ENCODE measurements at places on chromosomes 3 and 15.

DNA sequence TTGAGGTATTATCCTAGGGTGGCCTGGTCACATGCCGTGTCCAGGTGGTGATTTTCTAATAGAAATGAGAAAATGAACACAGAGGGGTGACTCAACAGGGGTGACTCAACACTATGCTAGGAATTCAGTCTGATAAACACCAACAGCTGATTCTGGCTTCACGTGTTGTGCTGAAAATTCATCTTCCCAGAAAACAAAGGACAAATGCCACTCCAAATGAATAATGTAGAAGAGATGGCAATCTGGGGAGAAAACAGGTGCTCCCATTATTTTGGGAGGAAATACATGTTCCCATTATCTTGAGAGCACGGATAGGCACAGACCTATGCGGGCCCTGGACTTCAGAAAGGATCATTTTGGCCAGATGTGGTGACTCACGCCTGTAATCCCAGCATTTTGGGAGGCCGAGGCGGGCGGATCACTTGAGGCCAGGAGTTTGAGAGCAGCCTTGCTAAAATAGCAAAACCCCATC lies 101.2 kb upstream of the MEX3B start:
- no peak for DNase-seq

DNA sequence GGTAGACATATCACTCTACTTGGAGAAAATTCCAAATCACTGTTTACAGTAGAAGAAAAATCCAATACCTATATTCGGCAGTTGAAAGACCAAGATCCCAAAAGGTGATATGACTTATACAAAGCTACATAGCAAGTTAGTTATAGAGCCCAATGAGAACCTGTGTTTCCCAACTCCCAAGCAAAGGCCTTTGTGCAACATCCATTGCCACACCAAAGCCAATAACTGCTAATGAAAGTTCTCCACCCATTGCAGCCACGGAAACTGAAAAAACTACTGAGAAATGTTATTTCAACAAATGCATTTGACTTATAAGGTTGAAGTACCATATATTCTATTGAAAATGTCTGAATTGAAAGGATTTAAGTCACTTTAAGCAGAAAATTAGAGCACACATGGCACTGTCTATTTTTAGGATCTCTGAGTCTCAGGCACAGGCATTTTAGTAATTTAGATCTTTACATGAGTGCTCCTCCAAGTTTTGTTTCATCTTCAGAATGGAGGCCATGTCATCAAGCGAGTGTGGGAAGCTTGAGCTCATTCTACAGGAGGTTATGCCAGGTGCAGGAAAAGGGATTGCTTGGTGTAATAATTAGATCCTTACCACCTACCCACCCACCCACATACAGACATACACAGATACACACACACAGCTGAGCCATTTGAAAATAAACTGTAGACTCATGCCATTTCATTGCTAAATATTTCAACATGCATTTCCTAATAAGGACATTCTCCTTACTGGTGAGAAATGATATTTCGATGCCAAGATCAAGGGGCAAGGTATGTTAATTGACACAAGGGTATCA lies 19.7 kb upstream of the ANO10 start:
- DNase-seq, result no peak

DNA sequence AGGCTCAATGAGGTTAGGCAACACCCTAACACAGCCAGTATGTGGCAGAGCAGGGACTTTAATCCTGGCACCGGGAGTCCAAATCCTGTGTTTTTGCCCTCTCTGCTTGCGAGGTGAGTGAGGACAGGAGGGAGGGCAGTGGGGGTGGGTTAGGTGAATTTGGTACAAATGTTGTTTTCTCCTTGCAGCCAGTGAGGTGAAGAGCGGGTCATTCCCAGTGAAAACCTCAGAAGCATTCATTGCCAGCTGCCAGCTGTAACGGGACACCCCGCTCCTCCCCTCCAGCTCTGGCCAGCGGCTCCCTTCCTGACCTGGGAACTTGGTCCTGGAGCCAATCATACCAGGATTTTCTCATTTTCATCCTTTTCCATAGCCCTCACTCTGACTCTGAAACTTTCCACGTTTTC lies 45.7 kb upstream of the RAB6B start:
- no peak for DNase-seq

GRCh38 chr3:128854475-128854874 lies 24.9 kb upstream of the ACAD9 start:
- no peak for DNase-seq

DNA sequence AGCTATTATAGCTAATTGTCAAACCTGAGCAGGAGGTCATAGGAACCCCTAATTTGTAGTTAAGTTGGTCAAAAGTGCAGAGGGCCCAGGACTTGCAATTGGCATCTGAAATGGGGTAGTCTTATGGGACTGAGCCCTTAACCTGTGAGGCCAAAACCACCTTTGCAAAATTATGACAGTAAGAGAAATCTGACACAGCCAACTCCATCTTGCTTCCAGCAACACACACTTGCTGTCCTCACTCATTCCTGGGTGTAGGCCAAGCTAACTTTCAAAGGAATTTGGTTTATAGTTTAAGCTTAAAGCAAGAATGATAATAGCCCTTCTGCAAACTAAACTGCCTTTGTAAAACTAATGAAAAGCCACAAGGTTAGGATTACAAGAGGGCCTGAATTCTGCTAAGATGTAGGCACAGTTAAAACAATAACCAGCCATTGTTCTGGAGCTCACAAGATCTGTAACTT lies 57.6 kb upstream of the FRMD4B start:
- DNase-seq, result no peak

DNA sequence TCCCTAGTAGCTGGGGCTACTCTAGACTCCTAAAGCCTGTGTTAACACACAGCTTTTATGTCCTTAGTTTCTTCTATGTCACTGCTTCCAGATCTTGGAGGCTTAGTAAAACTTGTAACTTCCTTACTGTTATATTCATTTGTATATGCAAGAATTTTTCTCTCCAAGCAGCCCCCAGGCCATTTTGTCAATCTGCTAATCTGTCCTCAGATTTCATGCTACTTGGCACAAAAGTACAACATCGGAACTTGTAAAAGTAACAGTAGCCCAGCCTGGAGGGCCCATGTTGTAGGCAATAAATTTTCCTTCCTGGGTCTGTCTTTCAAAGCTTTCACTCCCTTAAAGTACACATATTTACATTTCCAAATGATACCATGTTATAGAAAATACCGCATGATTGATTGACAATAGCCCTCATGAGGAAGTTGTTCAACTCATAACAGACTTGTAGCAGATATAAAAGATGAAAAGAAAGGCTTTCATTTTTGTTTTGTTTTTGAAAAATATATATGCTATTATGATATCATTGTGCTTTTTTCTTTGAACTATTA lies 324.2 kb downstream of the NEK10 start:
- DNase-seq, result no peak

- DNase-seq, result no peak
Measured at GRCh38 chr3:13124631-13125030, 51.4 kb upstream of the IQSEC1 start.

GRCh38 chr15:65115086-65115485 lies at the start of gene UBAP1L:
UBAP1L (minus strand) TSS chr15:65115200; CDS start chr15:65106215, 8,985 bp downstream.
- DNase-seq, result no peak

DNA sequence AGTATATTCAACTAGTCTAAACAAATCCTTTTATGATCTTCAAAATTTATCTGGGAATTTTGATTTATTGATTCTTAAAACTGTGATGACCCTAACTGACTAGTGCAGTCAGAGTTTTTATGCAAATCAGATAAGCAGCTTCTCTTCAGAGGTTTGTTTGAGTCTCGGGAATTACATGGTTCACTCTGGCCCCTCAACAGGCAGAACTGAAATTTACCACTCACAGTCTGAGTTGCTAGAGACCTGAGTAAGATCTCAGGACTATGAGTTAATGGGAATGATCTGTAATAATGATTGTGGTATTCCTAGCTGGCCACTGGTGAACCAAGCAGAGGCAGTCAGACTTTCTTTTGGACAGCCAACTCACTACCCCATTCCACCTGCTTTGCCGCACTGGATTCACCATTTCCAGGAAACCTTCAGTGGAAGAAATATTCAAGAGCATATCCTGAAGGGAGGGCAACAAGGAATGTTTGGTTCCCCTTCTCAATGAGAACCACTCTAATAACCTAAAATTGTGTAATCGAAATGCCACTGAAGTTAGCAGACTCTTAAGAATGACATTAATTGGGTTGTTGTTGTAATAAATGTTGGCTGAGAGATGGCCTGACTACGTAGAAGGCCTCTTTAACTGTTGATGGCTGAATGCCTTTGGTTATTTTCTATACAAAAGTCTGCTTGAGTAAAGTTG lies 11.5 kb upstream of the DNAJC13 start:
- no peak for DNase-seq
